Breast epithelium (tissue), 4 donors: ENCODE measurements at places on chromosomes 12 and 14. TPM values are rescaled to one million over a fixed set of nuclear protein-coding genes. Genes with fewer than 3 reads are reported as not detected.
A peak's percentile ranks its signal among the peaks of the same experiment; 100 is the strongest.

GRCh38 chr12:31406345-31406744 is 80.4 kb upstream of the SINHCAF start:
- DNase-seq, result no peak

- DNase-seq, result no peak
Observed at GRCh38 chr12:80199931-80200330, 100.6 kb downstream of the OTOGL start.

- no peak for DNase-seq
Observed at GRCh38 chr12:13097491-13098011, 5.9 kb downstream of the GSG1 start.

GRCh38 chr14:87567618-87568295 is 425.2 kb downstream of the GALC start:
- no peak for DNase-seq

DNA sequence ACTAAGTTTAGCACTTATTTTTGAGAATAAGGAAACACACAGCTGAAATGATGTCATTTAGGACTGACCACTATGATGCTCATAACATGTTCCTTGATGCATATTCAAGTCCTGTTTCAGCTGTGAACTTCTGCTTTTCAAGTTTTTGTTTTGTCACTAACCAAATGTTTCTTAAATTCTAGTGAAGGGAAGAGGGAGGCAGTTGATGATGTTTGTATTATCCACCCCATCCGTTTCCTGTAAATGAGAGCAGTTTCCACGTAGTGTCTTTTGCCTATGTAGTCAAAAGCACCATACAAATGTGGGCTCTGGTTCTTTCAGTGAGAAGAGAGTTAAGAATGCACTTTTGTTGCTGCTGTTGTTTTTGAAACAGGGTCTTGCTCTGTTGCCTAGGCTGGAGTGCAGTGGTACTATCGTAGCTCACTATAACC is 491.8 kb downstream of the PCNX1 start:
- DNase-seq, result no peak

- no peak for DNase-seq
Observed at GRCh38 chr12:42255866-42256261, 17.8 kb upstream of the YAF2 start.

DNA sequence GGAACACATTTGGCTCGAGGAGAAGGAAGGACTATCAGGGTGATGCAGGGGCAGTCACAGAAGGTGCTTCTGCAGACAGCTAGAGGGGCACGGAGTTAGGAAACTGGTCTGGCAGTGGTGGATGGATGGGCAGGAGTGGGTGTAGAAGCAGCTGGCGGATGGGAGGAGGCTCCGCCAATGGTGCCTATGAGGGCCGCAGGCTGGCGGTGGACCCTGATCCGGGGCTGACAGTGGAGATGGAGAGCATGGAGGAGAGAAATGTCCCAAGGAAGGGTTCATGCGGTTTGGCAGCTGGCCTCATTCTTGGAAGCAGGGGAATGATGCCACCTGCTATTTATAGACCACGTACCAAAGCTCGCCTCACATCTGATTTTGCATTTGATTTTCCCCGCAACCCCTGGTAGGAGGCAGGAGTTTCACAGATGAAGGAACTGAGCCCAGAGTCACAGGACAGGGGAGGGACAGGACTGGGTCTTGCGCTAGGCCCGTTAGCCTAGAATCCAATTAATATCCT is 237.1 kb downstream of the FOXN3 start:
- no peak for DNase-seq

DNA sequence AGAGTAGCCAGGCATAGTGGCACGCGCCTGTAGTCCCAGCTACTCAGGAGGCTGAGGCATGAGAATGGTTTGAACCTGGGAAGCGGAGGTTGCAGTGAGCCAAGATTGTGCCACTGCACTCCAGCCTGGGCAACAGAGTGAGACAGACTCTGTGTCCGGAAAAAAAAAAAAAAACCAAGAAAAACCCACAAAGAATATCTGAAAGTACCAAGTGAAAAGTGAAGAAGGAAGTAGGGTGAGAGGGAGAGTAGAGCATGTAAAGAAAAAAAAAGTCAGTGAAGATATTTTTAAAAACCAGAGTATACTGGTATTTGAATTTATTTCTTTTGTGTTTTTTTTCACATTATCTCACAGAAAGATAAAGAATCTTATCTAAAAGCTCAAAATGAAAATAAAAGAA is 43.3 kb upstream of the ISM2 start:
- no peak for DNase-seq

DNA sequence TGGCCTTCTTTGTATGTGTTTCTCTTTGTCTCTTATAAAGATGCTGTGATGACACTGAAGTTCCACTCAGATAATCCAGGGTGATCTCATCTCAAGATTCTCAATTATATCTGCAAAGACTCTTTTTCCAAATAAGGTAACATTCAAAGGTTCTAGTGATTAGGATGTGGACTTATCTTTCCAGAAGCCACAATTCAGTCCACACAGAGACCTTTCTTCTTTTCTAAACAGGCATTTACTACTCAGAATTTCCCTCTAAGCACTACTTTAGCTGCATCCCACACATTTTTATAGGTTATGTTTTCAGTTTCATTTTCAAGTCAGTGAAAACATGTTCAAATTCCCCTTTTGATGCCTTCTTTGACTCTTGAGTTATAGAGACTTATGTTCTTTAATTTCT is 9.0 kb upstream of the NKX2-1 start:
- DNase-seq, result no peak

- no peak for DNase-seq
Observed at GRCh38 chr12:11622876-11623281, 26.6 kb upstream of the ETV6 start.

DNA sequence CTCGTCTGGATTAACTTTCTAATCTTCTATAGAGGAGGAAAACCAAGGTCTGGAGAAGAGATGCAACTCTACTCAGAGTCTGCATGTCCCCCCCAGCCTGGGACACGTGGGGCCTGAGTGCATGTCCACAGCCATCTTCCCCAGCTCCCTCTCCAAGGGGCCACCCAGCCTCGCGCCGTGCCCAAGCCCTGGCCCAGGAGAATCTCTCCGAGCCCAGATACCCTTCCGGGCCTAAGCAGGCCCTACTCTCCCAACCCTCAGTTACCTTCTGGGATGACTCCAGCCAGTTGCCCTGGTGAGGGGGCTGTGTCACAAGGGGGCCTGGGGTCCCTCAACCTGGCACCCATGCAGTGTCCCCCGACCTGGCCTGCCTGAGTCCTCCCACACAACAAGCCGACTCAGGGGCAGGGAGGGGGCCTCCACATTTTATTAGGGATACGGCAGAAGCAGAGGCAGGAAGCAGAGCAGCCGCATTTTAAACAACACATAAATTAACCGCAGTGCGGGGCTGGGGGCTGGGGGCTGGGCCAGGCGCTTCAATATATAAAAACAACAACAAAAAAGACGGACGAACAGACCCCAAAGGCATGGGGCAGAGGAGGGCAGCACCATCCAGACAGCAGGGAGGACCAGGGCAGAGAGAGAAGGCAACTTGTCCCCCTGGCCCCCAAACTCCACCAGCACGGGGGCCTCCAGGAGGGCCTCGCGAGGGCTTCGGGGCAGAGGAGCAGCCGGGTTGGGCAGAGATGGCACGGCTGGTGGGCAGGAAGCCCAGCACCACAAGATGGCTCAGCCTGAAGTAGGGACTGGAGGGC is 37.3 kb downstream of the NCKAP5L start:
- no peak for DNase-seq

DNA sequence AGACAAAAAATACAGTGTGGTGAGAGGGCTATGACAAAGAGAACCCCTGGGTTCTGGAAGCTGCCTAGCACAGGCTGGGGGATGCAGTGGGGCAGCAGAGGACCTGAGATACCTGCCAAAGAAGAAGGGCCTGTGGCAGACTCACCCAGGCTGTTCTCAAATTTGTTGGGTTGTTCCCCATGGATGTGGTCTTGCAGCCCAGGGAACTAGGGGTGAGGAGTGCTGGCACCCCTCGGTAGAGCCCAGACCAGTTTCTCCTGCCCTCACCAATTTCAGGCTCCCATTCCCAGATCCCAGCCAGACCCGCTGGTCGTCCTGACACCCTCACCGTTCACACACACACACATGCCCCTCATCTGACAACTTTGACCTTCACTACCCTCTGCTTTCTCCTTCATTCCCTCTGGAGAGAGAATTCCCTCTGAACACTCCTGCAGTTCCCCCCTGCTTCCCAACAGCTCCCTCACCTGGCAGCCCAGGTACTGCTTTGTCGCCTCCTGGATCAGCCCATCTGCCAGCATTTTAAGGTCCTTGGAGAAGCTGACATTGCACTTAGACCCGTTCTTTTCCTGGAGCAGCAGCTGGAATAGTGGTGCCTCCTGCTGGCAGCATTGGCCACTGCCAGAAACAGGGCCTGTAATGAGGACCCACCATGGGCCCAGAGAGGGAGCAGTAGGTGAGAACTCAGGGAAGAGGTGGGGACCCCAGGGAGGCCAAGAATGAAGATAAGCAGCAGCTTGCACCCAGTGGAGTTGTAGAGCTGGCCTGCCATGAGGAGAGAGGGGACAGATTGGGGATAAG is 5.9 kb upstream of the GDF11 start:
- DNase-seq, result peak; percentile 62

GRCh38 chr14:100816950-100817901 is 8.7 kb upstream of the MEG3 start:
- no peak for DNase-seq

DNA sequence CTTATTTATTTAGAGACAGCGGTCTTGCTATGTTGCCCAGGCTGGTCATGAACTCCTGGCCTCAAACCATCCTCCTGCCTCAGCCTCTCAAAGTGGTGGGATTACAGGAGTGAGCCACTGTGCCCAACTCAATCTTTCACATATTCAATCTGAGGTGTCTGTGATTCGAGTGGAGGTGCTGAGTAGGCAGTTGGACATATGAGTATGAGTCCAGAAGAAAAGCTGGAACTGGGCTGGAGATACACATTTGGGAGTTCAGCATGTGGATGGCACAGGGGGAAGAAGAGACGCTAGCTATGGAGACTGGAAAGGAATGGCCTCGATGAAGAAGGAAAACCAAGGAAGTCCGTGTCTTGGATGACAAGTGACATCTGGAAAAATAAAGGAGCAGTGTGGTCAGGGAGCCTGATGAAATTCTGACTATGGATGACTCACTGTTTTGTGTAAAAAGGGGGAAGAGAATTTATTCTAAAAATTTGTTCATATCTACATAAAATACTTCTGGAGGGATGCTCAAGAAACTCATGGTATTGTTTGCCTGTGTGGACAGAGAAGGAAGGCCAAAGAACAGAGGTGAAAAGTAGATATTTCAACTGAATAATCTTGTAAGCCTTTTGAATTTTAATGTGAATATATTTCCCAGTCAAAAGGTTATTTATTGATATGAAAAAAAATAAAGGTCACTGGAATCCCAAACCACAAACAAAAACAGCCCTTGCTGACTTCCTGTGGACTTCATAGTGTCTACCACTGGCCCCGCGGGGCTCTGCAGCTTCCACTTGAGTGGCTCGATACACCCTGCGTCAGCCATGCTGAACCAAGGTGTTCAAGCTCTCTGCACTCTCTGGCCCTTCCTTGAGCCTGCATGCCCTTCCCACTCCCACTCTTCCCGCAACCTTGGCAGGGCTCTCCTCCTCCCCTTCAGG is 8.9 kb upstream of the LTA4H start:
- DNase-seq, result no peak

DNA sequence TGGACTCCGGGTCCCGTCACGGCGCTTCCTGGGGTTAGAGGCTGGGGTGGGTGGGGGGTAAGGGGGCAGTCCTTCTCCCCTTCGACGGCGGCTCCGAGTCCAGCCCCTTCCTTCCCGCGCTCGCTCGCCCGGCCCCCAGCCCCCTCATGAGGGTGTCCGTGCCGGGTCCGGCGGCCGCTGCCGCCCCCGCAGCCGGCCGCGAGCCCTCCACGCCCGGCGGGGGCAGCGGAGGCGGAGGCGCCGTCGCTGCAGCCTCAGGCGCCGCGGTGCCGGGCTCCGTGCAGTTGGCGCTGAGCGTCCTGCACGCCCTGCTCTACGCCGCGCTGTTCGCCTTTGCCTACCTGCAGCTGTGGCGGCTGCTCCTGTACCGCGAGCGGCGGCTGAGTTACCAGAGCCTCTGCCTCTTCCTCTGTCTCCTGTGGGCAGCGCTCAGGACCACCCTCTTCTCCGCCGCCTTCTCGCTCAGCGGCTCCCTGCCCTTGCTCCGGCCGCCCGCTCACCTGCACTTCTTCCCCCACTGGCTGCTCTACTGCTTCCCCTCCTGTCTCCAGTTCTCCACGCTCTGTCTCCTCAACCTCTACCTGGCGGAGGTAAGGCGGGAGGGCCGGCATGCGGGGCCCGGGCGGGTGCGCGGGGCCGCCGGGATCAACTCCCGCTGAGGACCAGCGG is 500 bp downstream of the GPR137C start:
- peak; percentile 17 for DNase-seq

- no peak for DNase-seq
Observed at GRCh38 chr14:59869381-59870255, 958 bp downstream of the RTN1 start.

DNA sequence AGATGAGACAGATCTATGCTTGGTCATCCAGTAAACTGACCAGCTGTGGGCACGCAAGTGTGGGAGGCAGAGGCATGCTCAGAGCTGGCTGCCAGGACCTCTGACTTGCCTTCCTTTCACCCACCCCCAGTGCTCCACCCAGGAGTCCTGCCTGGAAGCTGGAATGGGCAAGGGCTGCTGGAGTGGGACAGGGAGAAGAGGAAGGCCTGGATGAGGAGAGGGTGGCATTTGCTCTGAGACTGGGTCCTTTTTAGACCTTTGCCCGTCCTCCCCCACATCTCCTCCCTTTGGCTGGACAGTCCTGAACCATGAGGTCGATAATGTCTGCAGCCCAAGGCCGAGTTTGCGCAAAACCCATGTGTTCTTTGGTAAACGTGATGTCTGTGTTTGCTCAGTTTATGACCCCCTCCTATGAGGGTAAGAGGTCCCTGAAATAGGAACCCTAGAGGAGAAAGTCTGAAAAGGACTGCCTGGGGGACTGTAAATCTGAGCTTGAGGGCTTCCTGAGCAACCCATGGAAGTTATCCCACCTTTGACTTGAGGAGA is 3.8 kb upstream of the INHBE start:
- DNase-seq, result no peak

- DNase-seq, result no peak
Observed at GRCh38 chr12:25771041-25771440, 187.4 kb upstream of the RASSF8 start.

DNA sequence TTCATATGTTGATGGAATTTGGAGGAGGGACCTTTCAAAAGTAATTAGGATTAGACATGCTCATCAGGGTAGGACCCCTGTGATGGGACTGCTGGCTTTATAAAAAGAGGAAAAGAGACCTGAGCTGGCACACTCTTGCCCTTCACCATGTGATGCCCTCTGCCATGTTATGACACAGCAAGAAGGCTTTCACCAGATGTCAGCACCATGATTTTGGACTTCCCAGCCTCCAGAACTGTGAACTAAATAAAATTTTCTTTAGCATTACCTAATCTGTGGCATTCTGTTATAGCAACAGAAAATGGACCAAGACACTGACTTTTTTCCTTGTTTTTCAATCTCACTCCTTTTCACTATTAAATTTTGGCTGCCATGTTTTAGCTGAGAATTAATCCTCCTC is 105.0 kb upstream of the TMPO start:
- DNase-seq, result no peak

SLC6A12 gene
- 0.33 TPM for total RNA-seq

SELPLG gene
- total RNA-seq, result 6.7 TPM

HNF1A gene
- total RNA-seq, result 0.29 TPM

HOXC4 gene
- 1.8 TPM for total RNA-seq

TCL1A gene
- not detected for total RNA-seq

ITGB7 gene
- 2.9 TPM for total RNA-seq

ANKS1B gene
- 115 TPM for total RNA-seq
